ENCODE measurements at places on chromosomes 2 and 18.

DNA sequence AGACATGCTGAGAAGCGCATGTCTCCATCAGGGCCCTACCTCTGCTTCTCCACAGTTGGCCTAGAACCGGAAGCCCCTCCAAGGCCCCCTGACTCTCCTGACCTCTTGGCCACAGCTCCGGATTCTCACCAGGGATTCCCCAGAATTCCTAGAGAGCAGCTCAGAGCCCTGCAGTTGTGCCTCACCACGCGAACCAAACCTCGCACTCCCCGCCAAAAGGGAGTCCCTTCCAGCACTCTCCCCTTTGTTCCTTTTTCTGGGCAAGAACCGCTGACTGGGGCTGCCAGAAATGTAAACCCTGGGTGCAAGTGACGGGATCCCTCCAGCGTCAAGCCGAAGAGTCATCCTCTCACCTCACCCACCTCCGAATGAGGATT is 36.7 kb downstream of the AFF3 start:
- DNase-seq: no peak

DNA sequence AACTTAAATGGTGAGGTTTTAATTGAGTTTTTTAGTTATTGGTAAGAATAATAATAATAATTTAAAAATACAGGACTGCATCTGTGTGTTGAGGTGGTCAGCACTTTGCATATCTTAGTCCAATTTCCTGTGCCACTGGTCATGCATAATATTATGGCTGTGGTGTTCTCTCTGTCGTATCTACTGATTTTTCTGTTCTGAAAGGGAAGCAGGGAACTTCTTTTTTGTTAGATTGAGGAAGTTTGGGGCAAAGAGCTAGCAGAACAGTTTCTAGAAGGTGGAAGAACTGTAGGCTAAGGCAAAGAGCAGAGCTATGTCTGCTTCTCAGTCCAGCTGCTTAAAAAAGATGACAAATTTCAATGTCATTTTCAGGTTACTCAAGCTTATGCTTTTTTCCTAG is 74.3 kb downstream of the XRCC5 start:
- DNase-seq: peak; percentile 84

- DNase-seq: no peak
Observed at GRCh38 chr2:164523726-164524125, 97.6 kb downstream of the GRB14 start.

DNA sequence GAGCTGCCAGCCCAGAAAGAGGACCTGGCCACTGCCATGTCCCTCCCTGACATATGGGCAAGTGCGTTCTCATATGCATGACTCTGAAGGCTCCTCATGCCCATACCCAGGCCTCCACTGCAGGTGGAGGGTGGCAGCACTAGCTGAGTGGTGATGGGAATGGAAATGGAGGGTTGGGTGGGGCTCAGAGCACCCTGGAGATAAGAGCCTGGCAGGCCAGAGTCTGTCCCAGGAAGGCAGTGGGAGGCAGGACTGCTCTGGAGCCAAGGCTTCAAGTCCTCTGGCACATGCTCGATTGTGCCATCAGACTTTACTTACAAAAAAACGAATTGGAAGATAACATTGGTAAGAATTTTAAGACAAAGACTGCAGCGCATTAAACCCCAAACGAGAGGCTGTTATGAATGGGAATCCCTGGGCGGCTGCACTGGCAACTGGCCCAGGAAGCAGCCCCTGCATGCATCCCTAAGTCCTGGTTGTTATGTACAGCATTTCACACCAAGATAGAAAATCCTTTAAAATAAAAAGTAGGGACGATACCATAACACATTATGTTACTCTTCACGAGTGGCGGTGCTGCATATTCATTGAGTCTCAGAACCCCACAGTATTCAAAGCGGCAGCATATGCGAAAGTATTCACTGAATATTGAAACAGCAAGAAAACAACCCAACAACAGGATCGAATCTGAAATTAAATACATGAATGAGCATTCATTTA is 81.7 kb upstream of the FAM98A start:
- no peak for DNase-seq

DNA sequence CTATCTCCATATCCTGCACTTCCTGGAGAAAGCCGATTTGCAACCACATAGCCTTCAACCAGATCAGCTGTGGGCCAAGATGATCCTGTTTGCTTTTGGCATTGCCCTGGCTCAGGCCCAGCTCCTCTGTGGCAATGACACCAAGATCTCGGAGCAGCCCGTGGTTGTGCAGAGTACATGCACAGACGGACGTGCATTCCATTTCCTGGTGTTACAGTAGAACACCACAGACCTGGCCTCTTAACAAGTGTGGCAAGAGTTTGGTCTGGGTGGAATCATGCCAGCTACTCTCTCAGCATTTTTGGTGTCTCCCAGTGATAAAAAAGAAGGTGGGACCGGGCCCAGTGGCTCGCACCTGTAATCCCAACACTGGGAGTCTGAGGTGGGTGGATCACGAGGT is 20.0 kb downstream of the MALT1 start:
- DNase-seq: no peak

- DNase-seq: no peak
Observed at GRCh38 chr2:28108143-28108542, 217.6 kb downstream of the BABAM2 start.

- peak; percentile 66 for DNase-seq
Observed at GRCh38 chr2:172864182-172864581, 128.5 kb downstream of the RAPGEF4 start.

DNA sequence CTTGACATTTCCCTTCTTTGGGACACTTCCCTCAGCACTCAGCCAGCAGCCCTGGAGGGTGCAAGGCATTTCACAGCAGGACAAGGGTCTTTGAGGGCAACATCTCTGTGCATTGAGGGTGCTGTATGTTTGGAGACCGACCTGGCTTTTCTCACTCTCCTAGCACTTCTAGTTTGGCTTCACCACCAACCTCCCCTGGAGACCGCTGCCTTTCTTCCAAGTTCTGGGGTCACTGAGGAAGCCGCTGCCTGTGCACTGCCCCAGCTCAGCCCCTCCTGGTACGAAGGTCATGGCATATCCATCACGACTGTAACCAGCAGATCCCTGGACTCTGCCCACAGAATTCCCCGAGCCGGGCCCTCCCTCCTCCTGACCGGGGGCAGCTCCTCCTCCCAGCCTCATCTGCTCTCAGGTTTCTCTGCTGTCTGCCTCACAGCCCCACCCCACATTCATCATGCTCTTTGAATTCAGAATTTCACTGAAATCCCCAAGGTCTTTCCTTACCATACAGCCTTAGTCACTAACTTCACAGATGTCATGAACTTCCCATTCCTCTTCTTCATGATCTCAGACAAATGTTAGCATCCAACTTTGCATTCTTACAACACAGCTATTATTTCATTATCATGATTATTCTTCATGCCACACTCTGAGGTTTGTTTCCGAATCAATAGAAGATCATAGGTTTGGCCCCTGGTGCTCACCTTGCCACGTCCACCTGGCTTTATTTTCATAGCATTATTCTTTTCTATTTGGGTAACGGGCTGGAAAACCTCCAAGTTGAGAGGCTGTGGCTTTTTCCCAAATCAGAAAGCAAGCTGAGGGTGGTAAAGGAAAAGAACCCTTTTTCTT is 113.0 kb upstream of the COPS8 start:
- no peak for DNase-seq

DNA sequence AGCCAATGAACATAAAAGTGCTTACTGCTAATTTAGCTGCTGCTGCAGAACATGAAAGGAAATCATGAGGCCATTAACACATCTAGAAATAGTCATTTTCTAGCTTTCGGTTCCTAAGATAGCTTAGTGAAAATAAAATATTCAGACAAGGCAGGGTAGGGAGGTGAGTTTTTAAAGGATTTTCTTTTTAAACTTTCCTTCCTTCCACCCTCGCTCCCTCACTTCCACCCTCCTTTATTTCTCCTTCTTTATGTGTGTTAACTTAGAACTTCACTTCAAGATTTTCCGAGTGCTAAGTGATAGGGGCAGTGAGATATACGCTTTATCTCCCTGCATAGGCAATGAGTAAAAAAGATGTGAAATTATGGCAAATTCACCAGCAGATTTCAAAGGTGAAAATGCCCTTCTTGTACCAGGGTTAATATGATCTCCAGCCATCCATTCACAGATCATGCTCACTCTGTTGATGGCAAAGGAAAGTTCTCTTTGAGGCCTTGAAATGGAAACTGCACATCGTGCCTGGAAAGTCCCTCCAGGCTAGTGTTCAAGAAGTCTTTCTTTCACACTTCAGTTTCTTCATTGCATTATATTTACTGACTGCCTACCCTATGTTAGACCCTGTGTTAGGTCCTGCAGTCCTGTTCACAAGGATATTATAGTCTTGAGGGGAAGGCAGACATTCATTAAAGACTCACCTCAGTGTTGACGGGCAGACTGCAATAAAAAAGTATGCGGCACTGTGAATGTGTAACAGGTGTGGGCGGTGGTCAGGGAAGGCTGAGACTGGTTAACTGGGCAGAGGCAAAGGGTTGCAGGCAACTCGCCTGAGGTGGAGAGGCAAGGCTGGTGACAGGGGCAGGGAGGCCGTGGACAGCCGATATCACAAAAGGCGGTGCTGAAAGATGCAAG is 200.8 kb downstream of the PLCL1 start:
- no peak for DNase-seq

Measured in OCI-M1 (cell line).